Amniotic stem cell (primary cell): ENCODE measurements at places on chromosomes 16 and 17.

- DNase-seq, result no peak
These were observed 10.9 kb downstream of the RAB40C start for GRCh38 chr16:600781-601180.

DNA sequence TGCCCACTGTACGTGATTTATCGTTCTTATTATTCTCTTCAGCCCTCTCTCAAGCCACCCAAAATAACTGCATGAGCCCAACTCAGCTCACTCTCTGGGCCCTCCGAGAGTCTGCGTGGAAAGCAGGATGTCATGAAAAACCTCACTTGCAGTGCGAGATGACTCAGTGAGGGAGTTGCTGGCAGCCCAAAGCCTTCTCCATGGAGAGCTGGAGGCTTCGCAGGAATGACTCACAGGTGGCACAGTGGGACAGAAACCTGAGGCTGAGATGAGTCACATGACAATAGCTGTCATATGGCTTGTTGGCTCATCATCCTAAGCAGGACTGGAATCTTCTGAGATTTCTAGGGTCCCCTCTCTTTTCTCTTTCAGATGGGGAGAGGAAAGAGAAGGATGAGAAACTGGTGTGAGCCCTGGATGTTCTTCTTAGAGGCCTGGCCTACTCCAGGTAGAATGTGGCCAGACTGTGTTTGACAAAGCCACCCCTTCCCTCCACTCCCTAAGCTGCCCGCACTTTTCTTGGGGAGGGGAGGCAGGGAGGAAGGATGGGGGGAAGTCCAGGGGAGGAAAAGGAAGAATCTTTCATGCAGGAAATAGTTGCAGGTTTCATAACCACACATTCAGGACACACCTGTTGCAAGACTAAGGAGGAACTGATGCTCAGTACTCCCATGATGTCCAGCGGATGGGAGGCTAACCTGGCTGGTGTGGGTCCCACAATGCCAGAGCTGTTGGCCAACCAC lies 160.6 kb upstream of the RPL38 start:
- no peak for DNase-seq

- DNase-seq, result no peak
These were observed 29.6 kb downstream of the OGFOD1 start for GRCh38 chr16:56480776-56481467.

GRCh38 chr16:57959804-57960203 lies 11.1 kb downstream of the CNGB1 start:
- no peak for DNase-seq

DNA sequence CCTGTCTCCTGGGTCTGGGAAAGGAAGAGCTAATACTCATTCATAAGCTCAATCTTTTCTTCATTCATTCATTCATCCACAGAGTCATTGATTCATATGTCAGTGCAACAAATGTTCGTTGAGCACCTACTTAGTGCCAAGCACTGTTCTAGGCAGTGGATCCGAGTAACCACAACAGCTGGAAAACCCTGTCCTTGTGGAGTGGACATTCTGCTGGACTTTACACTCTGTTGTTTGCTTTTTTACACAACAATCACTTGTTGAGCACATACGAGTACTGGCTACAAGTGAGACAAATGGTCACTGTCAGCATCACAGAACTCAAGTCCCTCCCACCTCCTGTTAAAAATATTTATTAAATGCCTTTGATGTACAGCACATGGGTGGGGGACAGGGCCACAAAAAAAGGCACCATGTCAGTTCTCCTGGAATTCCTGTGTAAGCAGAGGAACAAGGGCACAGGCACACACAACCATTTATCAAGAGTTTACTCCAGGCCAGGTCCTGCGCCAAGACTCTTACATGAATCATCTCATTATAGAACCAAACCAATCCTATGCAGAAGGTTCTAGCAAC lies 46.9 kb downstream of the TEKT5 start:
- no peak for DNase-seq

DNA sequence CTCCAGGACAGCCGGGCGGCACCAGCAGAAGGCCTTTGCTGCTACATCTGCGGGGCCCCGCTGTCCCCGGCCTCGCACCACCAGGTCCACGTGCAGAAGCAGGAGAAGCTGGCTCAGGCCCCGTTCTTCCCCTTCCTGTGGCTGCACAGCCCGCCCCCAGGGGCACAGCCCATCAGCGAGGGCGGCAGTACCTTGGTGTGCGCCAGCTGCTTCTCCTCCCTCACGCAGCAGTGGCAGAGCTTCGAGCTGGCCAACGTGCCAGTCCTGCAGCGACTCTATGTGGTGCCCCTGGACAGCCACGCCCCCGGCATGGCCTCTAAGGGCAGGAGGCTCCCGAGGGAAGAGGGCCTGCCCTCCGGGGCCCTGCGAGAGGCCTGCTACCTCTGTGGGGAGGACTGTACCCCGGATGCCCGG lies 58.3 kb upstream of the CIBAR2 start:
- no peak for DNase-seq

GRCh38 chr17:5022171-5022711 lies 13.0 kb downstream of the SLC52A1 start:
- DNase-seq, result no peak

GRCh38 chr17:30380643-30381339 lies 2.1 kb downstream of the CPD start:
- no peak for DNase-seq

DNA sequence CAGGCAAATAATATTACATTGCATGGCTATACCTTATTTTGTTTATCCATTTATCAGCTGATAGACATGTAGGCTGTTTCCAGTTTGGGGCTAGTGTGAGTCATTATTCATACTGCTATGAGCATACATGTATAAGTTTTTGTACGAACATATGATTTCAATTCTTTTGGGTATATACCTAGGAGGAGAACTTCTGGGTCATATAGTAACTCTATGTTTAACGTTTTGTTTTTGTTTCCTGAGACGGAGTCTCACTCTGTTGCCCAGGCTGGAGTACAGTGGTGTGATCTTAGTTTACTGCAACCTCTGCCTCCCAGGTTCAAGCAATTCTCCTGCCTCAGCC lies 2.4 kb upstream of the ITGAL start:
- DNase-seq, result no peak

- no peak for DNase-seq
These were observed 721 bp downstream of the TBCD start for GRCh38 chr17:82752371-82753200.

DNA sequence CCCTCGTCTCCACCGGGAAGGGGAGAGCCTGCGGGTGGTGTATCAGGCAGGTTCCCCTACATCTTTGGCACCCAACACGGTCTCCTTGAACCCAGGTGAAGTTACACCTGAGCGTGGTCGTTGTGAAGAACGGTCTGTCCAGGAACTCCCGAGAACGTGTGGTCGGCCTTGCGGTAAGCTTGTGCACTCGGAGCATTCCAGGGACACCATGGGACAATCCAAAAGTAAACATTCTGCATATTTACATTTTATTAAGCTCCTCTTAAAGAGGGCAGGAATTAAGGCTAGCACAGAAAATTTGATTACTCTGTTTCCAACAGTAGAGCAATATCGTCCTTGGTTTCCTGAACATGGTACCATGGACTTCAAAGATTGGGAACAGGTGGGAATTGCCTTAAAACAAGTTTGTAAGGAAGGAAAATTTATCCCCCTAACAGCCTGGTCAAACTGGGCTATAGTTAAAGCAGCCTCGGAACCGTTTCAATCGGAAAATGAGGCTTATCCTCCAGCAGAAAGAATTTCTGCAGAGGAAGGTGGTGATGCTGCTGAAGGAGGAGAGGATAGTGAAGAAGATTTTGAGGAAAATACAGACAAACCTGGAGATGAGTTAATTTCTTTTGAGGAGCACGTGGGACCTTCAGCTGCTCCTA lies 18.2 kb downstream of the ALOX15B start:
- no peak for DNase-seq

DNA sequence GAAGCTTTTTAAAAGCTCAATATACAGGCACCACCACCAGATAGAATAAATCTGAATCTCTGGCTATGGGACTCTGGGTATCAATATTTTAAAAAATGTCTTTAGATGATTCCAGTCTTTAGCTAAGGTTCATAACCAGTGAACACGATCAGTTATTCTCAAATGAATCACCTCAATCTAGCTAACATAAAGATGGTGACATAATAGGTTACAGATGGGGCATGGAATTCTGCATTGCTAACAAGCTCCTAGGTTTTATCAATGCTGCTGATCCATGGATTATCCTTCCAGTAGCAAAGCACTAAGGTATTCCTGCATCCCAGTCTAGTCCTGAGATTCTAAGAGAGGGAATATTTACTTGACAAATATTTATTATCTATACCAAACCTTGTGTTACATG lies 415.5 kb upstream of the CDH11 start:
- no peak for DNase-seq

DNA sequence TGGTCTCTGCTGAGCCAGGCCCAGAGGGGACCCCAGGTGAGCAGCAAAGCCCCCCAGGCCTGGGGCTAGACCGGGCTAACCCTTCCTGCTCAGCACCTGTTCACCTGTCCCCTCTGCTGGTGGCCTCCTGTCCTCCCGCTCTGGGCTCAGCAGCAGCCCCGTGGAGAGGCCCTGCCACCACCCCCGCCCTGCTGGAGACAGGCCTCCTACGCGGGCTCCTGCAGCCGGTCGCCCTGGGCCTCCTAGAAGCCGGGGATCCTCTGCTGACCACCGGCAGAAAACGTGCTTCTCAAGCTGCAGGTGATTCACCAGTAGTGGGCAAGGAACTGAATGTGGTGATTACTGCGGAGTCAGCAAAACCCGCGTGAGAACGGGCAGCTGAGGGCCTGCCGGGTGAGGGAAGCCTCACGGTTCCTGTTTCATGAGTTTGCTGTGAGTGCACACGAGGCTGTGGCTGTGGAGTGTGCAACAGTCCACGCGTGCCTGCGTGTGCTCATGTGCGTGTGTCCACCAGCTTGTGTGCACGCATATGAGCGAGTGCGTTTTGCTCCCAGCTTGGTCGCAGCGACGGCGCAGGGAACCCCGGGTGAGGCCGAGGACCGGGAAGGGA lies 792 bp downstream of the SECTM1 start:
- DNase-seq, result no peak

GRCh38 chr17:66469088-66469442 lies 166.7 kb downstream of the PRKCA start:
- DNase-seq, result no peak

GRCh38 chr16:57624806-57625500 lies 3.5 kb upstream of the ADGRG1 start:
- DNase-seq, result no peak

DNA sequence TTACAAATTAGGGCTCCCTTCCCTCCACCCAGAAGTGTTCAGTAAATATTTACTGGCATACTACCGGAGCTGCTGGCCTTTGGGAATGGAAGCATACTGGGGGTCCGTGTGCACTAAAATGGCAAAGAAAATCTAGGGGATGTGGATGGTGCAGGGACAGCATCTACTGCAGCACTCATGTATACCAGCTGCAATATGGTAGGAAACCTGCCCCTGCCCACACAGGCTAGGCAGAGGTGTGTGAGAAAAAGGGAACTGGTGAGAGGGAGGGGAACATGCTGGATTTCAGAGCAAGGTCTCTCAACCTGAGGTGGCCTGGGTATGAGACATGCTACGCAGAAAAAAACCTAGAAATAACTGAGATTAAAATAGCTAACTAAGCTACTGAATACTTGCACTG lies 145.4 kb downstream of the CDH13 start:
- no peak for DNase-seq

DNA sequence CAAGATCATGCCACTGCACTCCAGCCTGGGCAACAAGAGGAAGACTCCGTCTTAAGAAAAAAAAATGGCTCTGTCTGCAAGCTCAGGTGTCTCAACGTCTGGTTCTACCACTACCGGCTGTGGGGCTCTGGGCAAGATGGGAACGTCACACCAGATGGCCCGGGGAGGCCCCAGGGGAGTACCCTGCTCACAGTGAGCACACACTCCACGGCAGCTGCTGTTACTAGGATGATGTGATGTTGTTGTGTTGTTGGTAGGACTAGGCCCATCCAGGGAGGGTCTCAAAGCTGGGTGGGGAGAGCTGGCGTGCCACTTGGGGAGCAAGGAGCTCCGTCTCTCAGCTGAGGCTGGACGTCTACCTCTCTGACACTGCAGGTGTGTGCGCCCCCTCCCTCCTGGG lies 9.4 kb upstream of the NPTX1 start:
- DNase-seq, result no peak
